ENCODE measurements at places on chromosomes 6 and 20.

GRCh38 chr20:59515013-59515905 lies 89.1 kb upstream of the PHACTR3 start:
- DNase-seq = no peak

DNA sequence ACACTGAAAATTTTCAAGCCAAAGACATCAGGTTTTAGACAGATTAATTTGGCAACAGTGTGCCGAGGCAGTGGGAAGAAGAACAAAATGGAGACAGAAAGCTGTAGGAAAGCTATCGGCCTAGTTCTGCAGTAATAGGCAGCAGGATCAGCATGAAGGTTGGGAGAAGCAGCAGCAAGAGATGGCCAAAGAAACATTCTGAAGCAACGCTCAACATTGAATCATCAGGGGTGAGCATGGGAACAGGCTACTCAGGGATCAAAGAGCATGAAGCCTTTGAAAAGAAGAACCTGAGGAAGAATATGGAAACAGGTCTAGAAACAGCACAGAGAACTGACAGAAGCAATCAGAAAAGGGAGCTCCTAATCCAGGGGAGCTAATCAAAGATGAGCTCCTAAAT lies 7.1 kb upstream of the DST start:
- DNase-seq = no peak

GRCh38 chr6:24125980-24126379 lies at the start of gene NRSN1:
NRSN1 (plus strand) TSS chr6:24126215; CDS start chr6:24134328, 8,113 bp downstream.
- no peak for DNase-seq

- DNase-seq = no peak
Observed at GRCh38 chr6:136382676-136383252, 93.1 kb upstream of the BCLAF1 start.

- DNase-seq = no peak
Observed at GRCh38 chr6:148258868-148259267, 83.8 kb upstream of the SASH1 start.

GRCh38 chr6:145015739-145016558 lies 719.4 kb downstream of the EPM2A start:
- peak; percentile 63 for DNase-seq

DNA sequence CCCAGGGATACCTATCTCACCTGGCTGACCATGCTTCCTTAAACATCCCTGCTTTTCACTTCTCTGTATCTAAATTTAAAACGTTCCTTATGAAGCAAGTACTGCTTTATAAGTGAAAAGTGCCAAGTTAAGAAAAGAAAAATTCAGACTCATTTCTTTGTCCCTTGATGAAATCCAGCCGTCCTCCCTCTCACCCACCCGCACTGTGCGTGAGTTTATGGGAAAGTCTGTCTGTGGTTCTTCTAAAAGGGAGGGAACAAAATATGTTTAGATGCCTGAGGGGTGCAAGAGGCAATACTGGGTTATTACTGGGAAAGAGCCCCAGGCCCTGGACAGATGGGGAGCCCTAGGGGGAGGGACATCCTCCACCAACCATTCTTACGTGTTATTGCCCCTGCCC lies 31.2 kb downstream of the SPDEF start:
- DNase-seq = no peak

- no peak for DNase-seq
Observed at GRCh38 chr20:63312273-63312672, 19.3 kb downstream of the COL20A1 start.

DNA sequence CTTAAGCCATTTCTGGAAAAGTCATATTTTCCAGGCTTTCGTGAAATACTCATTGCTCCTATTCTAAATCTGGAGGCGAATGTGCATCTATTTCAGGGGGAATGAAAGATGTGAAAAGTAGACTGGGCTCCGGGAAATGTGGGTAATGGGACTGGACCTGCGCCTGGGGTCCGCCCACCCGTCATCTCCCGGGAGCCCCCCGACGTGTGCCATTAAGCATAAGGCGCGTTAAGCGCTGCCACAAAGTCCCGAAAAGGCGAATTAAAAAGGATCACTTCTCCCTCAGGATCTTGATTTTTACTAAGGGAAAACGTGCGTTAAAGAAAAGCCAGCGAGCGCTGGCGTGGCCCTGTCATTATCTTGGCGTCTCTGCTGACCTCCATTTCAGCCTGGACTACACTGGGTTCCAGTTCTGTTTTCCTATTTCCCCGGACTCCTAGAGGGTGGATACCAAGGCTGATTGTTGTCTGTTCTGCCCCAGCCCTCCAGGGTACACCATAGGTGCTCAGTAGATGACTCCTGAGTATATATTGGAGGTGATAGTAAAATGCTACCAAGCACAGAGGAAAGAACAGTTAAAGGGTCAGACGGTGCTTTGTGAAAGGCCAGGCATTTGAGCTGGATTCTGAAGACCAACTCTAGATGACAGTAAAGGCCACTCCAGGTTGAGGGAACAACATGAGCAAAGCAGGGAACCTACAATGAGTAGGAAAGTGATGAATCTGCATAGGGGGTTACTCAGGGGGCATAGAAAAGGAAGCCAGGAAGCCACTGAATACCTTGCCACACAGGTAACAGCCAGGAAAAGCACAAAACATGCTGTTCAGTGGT lies 89.2 kb upstream of the ARID1B start:
- no peak for DNase-seq

GRCh38 chr6:36319436-36319762 lies 17.3 kb downstream of the BNIP5 start:
- no peak for DNase-seq

DNA sequence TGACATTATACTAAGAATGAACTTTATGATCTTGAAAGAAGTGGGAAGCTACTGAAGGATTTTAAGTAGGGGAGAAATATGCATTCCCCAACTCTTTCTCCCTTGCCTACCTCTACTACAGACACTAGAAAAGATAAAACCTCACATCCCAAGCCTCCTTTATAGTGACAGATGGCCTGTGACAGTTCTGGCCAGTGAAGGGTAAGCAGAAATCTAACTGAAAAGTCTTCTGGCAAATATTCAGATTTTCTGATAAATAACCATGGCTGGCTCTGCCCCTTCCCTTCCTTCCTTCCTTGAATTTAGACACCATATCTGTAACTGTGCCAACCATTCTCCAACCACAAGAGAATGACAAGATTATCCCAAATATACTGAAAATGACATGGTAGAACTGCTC lies 10.2 kb upstream of the BEND6 start:
- DNase-seq = no peak

GRCh38 chr20:53801609-53802370 lies 208.2 kb upstream of the ZNF217 start:
- no peak for DNase-seq

- no peak for DNase-seq
Observed at GRCh38 chr6:89079511-89080234, 878 bp upstream of the PNRC1 start.

DNA sequence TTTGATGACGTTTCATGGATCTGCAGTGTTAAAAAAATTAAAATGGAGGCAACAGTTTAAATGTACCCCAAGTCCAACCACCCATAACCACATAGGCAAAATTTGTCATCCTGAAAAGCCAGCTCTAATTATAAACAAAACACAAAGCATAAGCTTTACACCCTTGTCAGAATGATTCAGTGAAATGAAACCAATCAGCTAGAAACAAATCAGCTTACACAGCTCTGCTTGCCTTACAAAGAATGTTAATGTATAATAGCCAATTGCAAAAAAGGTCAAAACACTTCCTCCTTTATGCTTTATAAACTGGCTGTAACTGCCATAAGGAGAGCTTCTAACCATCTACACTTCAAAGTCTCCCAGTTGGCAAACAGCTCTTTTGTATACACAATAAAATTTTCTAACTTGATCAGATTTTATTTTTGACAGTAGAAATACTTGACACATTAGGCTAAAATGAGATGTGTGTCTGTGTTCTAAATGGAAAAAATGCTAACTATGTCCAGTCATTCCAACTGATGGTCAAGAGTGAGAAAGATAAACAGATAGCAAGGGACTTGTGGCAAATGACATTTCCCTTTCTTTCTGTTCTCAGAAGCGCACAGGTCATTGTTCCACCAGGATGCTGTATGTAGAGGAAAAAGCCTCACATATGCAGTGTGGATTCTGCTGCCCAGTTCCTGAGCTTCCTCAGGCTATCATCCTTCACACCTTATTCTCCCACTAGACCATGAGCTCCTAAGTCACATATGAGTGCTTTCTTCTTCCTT lies 344.3 kb upstream of the ID4 start:
- DNase-seq = no peak

DNA sequence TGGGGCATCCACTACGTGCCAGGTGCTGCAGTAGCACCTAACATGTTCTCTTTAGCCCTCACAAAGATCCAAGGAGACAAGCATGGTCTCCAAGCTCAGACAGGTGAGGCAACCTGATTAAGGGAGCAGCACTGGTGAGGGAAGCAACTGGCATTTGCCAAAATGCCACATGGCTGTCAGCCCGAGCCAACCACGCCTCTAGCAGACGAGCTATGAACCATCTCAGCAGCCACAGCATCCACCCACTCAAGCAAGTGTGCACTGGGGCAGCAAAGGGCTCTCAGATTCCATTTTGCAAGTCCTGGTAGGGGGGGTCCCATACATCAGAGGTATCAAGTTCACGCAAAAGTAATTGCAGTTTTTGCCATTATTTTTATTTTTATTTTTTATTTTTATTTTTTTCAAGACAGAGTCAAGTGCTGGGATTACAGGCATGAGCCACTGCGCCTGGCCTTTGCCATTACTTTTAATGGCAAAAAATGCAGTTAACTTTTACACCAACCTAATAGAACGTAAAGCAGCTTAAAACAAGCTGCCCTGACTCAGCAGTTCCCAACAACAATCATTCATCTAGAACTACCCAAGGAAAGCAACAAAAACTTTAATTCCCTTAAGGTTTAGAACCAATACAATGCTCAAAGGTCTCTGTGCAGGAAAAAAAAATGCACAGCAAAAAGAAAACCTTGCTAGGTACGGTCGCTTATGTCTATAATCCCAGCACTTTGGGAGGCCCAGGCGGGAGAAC lies 36.3 kb upstream of the SPDEF start:
- no peak for DNase-seq

DNA sequence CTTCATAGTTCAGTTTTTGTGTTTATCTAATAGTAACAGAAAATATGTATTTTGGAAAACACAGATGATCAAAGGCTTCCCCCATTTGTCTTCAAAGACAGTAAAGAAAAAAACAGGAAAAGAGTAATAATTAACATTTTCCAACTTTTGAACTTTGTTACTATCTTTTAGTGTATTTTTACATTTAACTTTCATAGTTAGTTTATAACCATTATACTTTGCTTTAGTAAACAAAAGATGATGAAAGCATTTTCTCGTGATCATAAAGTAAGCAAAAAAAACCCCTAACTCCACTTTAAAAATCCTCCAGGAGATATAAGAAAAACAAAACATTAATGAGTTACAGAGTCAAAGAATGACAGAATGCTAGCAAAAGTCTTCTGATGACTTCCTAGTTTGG lies 13.6 kb upstream of the GPRC6A start:
- DNase-seq = no peak
